ENCODE measurements at places on chromosomes 13 and 19.

GRCh38 chr19:35297515-35297848, 5.5 kb downstream of the MAG start:
- DNase-seq = no peak

DNA sequence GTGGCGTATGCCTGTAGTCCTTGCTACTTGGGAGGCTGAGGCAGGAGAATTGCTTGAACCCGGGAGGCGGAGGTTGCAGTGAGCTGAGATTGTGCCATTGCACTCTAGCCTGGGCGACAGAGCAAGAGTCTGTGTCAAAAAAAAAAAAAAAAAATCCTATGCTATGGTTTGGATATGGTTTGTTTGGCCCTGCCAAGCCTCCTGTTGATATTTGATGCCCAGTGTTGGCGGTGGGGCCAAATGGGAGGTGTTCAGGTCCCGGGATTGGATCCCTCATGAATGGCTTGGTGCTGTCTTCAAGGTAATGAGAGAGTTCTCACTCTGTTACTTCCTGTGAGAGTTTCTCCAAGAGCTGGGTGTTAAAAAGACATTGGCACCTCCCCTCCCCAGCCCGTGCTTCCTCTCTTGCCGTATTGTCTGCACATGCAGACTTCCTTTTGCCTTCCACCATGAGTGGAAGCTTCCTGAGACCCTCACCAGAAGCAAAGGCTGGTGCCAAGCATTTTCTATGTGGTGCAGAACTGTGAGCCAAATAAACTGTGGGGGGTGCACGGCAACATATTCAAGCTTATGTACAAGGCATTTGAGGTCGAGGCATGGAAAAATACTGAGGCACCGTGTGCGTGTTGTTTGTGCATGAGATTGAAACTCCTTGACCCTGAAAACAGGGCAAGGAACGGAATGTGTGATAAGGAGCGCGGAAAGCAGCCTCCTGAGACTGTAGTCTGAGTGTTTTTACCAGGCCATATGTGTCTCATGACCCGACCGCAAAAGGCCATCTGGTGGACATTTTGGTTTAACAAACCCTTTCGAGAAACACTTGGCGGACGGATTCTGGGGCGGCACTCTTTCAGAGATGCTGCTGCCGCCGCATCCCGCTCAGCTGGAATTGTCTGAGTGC, 7.3 kb downstream of the SIGLEC9 start:
- DNase-seq = no peak

- DNase-seq = no peak
Measured at GRCh38 chr13:42836930-42837690, 55.7 kb downstream of the FAM216B start.

DNA sequence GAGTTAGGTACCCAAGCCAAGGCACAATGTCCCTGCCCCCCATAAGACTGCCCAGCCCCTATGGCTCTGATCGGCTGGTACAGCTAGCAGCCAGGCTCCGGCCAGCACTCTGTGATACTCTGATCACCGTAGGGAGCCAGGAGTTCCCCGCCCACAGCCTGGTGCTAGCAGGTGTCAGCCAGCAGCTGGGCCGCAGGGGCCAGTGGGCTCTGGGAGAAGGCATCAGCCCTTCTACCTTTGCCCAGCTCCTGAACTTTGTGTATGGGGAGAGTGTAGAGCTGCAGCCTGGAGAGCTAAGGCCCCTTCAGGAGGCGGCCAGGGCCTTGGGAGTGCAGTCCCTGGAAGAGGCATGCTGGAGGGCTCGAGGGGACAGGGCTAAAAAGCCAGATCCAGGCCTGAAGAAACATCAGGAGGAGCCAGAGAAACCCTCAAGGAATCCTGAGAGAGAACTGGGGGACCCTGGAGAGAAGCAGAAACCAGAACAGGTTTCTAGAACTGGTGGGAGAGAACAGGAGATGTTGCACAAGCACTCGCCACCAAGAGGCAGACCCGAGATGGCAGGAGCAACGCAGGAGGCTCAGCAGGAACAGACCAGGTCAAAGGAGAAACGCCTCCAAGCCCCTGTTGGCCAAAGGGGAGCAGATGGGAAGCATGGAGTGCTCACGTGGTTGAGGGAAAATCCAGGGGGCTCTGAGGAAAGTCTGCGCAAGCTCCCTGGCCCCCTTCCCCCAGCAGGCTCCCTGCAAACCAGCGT, 3.0 kb upstream of the KMT2B start:
- DNase-seq = no peak

- no peak for DNase-seq
Measured at GRCh38 chr13:97359181-97360057, 74.5 kb upstream of the RAP2A start.

All from cortex of kidney (tissue), 1 donor.